ENCODE measurements at places on chromosomes 5 and 9. TPM values are rescaled to one million over a fixed set of nuclear protein-coding genes. Genes with fewer than 3 reads are reported as not detected.

GABRA1 gene
- polyA plus RNA-seq, result not detected

TCF7 gene
- polyA plus RNA-seq, result 11.9 TPM

SPINK13 gene
- polyA plus RNA-seq, result 0.59 TPM

FAT2 gene
- polyA plus RNA-seq, result 8.8 TPM

GALNT12 gene
- 8.8 TPM for polyA plus RNA-seq

Measured in right renal cortex interstitium (tissue), 3 donors.